Effector memory CD8-positive, alpha-beta T cell (primary cell): ENCODE measurements at places on chromosomes 12 and 14.
A peak's percentile ranks its signal among the peaks of the same experiment; 100 is the strongest.

DNA sequence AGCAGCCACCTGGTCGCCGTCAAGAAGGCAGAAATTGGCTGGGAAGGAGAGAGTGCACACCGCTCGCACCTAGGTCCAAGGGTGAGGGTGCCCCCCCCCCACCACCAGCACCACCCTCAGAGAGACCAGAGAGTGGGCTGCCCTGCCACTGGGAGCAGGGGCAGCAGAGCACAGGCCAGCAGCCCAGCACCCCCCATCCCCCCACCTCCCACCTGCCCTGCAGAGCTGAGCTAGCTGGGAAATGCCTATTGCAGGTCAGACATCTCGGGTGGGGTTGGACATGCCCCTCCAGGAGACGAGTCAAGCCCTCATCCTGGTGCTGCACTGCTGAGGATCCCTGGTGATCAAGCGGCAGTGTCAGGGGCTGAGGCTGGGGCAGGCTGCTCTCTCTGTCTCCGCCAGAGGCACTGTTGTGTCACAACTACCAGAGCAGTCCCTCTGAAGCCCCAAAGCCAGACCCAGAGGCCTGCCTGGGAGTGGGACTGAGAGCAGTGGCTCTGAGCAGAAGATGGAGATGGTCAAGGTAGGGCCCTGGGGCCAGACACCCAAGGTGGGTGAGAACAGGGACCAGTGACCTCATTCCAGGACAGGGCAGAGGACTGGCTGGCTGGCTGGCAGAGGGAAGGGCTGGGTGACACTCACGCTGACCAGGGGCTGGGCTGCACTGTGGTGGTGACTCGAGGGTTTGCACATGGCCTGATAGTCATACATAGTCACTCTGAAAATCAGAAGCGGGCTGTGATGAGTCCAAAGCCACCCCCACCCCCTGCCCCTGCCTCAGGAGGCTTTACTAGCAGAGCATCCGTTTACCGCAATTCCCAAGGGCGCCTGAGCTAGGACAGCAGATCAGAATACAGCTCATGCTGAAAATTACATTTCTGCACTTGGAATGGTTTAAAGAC lies 19.7 kb upstream of the LRTM2 start:
- no peaks in the 10 kb centered on the region for H3K27me3 ChIP-seq
- no peak overlapping the region for H3K4me3 ChIP-seq
- no peak overlapping the region for H3K27ac ChIP-seq
- H3K4me1 ChIP-seq, result peaks cover 26% of the 10 kb centered on the region

- no peaks in the 10 kb centered on the region for H3K27me3 ChIP-seq
- DNase-seq, result peak; percentile 56
- H3K4me1 ChIP-seq, result peaks cover 8% of the 10 kb centered on the region
These were observed 7.7 kb downstream of the PPP1R3E start for GRCh38 chr14:23294734-23295561.

DNA sequence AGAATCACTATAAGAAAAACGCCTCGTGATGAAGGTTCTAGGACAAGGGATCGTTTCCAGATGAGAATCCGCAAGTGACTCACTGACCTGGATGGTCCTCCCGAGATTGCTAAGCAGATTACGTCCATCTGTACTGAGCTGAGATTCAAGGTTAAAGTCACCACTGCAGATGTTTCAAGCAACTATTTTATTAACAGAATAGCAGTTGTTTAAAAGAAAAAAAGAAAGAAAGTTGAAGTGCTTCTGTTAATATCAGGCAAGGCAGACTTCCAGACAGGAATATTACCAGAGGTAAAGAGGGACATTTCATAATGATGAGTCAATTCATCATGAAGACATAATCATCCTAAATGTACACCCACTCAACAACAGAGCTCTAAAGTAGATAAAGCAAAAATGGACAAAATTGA lies 17.9 kb downstream of the PXN start:
- peak overlapping the region; percentile 66 for H3K27ac ChIP-seq
- no peaks in the 10 kb centered on the region for H3K27me3 ChIP-seq
- peak overlapping the region; percentile 91 for H3K4me3 ChIP-seq
- no peak for DNase-seq

DNA sequence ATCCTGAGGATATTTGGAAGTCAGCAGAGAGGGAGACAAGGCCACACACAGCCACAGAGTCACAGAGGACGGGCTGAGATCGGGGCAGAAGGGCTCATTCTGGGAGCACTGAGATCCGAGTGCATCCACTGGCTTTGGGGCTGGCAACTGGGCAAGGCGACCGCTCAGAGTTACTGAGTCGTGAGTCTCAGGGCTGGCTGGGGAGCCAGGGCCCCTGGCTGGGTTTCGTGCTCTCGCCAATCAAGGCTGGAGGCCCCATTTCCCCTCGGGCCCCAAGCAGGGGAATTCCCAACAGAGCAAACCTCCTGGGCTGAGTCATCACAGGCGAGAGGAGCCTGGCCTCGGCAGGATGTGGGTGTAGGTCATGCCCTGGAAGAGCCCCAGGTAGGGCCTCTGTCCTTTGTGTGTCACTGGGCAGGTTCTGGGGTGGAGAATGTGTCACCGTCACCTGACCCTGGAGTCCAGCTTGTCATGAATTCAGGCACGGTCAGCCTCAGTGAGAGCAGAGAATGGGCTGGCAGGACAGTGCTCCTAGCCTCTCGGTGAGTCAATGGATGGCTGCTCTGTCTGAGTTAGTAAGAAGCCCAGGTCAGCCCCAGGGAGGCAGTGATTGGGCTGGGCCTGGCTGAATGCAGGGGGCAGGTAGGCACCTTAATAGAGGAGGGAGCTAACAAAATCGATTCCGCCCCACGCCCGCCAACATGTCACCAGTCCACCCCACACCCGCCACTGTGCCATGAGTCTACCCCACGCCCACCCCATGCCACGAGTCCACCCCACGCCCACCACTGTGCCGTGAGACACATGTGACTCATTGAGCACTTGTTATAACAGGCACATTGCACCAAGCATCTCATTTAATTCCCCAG lies 16.9 kb downstream of the ASB2 start:
- peak overlapping the region; percentile 92 for H3K4me3 ChIP-seq
- no peaks in the 10 kb centered on the region for H3K27me3 ChIP-seq
- H3K4me1 ChIP-seq, result peaks cover 89% of the 10 kb centered on the region
- peaks cover 44% of the 10 kb centered on the region for H3K36me3 ChIP-seq
- DNase-seq, result peak; percentile 91

DNA sequence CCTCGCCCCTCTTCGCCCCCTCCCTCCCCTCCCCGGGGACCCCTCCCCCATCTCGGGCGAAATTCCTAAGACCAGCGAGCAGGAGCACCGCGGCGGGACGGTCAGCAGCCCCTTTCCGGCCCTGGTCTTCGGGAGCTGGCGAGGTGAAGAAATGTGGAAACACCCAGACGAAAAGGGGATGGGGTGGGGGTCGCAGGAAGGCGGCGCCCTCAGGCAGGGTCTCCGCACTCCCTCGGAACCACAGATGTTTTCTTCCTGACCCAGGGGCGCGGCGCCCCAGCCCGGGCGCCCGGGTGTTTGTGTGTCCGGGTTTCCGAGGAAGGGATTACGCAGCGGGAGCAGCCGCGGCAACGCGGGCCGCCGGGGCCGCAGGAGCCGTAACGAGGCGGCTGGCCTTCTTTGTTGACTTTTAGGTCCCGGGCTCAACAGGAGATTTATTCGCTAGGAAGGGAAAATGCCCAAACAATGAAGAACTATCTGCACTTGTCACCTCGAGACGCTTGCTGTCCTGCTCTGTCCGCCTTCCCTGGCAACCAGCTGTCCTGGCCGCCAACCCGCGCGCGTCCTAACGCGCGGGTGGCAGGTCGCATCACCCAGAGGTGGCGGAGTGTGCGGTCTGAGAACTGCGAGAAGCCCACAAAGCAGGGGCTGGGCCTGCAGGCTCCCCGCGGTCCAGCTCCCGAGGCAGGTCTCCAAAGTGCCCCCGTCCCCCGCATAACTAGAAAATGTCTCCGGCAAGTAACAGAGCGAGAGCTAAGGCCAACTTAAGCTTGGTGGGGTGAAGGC lies 7.0 kb downstream of the FOXA1 start:
- DNase-seq, result no peak
- no peak overlapping the region for H3K27ac ChIP-seq
- H3K36me3 ChIP-seq, result no peaks in the 10 kb centered on the region
- H3K4me1 ChIP-seq, result no peaks in the 10 kb centered on the region
- H3K4me3 ChIP-seq, result no peak overlapping the region

- no peaks in the 10 kb centered on the region for H3K27me3 ChIP-seq
- DNase-seq, result peak; percentile 41
- H3K4me1 ChIP-seq, result peaks cover 59% of the 10 kb centered on the region
- H3K36me3 ChIP-seq, result peaks cover 22% of the 10 kb centered on the region
- peak overlapping the region; percentile 84 for H3K4me3 ChIP-seq
- peak overlapping the region; percentile 97 for H3K27ac ChIP-seq
These were observed 3.5 kb downstream of the LPAR5 start for GRCh38 chr12:6632026-6632983.

- no peak overlapping the region for H3K4me3 ChIP-seq
- DNase-seq, result no peak
- no peaks in the 10 kb centered on the region for H3K36me3 ChIP-seq
- H3K27me3 ChIP-seq, result peaks cover 45% of the 10 kb centered on the region
- no peaks in the 10 kb centered on the region for H3K4me1 ChIP-seq
- no peak overlapping the region for H3K27ac ChIP-seq
These were observed 176.7 kb downstream of the PPM1H start for GRCh38 chr12:62758216-62758615.

DNA sequence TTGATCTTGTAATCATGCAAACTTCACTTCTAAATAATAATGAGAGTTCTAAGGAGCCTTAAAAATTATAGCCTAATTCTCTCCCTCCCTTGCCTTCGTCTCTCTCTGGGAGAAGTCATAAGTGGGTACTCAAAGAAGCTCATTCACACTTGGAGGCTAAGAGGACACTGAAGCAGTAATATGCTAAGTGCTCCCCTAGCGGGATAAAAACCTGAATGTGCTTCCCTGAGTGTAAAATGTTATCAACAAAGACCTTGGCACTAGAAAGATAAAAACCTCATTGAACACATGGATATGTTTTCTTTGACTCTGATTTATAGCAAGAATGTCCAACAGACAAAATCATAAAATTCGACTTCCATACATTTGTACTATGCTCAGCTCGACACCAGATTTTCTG lies 337.9 kb upstream of the NOVA1 start:
- H3K4me1 ChIP-seq, result no peaks in the 10 kb centered on the region
- H3K36me3 ChIP-seq, result no peaks in the 10 kb centered on the region
- no peak for DNase-seq
- H3K27me3 ChIP-seq, result no peaks in the 10 kb centered on the region
- no peak overlapping the region for H3K27ac ChIP-seq

DNA sequence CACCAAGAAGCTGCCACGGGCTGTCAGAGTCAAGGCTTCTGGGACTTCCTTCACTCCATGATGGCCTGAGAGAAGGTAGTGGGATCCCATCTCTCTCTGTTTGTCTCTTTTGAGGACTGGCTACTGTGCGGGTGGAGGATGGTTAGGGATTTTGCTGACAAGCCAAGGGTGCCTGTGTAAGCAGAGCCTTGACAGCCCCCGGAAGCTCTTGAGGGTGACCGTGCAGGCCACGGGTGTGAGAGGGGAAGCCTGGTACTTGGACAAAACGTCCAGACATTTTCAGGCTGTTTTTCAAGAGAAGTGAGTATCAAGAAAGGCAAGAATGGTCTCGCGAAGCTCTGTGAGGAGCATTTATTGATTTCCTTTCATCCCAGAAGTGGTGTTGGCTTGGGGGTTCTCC lies 352.4 kb downstream of the DPF3 start:
- no peak overlapping the region for H3K4me3 ChIP-seq
- no peaks in the 10 kb centered on the region for H3K36me3 ChIP-seq
- H3K4me1 ChIP-seq, result peaks cover 28% of the 10 kb centered on the region
- no peak overlapping the region for H3K27ac ChIP-seq

DNA sequence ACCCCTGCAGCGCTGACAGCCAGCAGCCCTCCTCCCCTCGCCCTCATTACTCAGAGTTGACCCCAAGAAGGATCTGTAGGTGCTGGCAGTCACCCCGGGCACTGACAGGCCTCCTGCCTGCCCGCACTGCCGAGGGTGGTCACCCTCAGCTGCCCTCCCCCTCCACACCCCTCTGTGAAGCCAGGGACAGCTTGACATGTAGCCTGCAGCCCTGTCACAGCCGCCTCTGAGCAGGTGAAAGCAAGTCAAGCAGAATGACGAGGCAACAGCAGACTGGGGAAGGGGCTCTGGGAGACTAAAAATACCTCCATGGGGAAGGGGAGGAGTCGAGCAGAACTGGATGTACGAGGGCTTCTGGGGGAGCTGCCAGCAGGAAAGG lies 178.1 kb downstream of the DPF3 start:
- H3K27ac ChIP-seq, result no peak overlapping the region
- no peaks in the 10 kb centered on the region for H3K27me3 ChIP-seq
- peaks cover 56% of the 10 kb centered on the region for H3K4me1 ChIP-seq

- H3K27me3 ChIP-seq, result no peaks in the 10 kb centered on the region
- no peak for DNase-seq
- H3K27ac ChIP-seq, result no peak overlapping the region
- peaks cover 4% of the 10 kb centered on the region for H3K4me1 ChIP-seq
These were observed 5.9 kb downstream of the DDX55 start for GRCh38 chr12:123607756-123608155.

- no peak overlapping the region for H3K4me3 ChIP-seq
- DNase-seq, result no peak
- no peak overlapping the region for H3K27ac ChIP-seq
- no peaks in the 10 kb centered on the region for H3K4me1 ChIP-seq
- H3K36me3 ChIP-seq, result no peaks in the 10 kb centered on the region
These were observed 26.7 kb downstream of the OR10P1 start for GRCh38 chr12:55663391-55663790.

GRCh38 chr12:28800129-28800528 lies 348.9 kb upstream of the FAR2 start:
- H3K4me1 ChIP-seq, result no peaks in the 10 kb centered on the region
- no peak overlapping the region for H3K4me3 ChIP-seq

GRCh38 chr12:92993259-92993658 lies 64.2 kb upstream of the EEA1 start:
- H3K27ac ChIP-seq, result no peak overlapping the region
- peaks cover 22% of the 10 kb centered on the region for H3K27me3 ChIP-seq
- H3K36me3 ChIP-seq, result no peaks in the 10 kb centered on the region
- no peak for DNase-seq
- H3K4me1 ChIP-seq, result no peaks in the 10 kb centered on the region

DNA sequence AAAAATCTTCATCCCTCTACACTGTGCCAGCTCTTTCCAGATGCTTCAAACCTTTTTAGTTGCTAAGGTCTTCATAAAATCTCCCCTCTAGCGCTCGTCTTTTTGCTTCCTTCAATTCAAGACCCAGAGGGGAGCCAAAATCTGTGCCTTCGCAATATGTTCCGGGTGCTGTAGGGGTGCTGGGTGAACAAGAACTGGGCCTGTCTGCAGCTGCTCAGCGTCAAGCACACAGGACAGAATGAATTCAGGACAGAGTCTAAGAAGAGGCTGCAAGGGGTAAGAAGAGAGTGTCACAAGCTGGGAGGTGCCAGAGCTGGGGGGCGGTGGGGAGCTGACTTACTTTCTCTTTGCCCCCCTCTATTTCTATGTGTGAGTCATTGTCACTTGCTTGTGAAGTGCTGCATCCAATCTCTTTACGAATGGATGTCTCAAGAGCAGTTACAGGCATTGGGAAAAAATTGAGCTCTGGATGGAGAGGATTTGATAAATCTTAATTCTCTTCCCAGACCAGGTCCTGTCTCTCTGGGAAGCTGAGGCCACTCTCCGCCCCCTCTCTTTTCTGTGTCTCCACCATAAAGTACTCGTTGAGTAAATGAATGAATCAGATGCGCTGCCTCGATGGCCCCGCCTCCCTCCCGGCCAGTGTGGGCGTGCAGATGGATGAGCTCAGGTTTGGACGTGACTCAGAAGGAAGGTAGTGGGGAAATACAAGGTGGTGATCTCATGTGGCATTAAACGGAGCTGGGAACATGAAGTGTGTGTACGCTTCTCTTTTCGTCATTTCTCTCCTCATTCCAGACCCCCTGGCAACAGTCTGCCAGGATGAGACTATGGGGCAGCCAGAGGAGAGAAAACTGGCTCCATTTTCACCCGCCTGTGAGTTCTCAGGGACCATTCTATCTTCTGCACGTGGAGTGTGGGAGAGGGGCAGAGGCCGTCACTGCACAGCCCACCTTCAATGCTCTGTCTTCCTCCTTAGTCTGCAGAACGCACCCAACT lies 91.3 kb downstream of the TSPAN9 start:
- no peak overlapping the region for H3K27ac ChIP-seq
- DNase-seq, result no peak
- no peak overlapping the region for H3K4me3 ChIP-seq
- no peaks in the 10 kb centered on the region for H3K36me3 ChIP-seq
